WTC11 (cell line): ENCODE measurements at places on chromosomes 2 and 18. TPM values are rescaled to one million over a fixed set of nuclear protein-coding genes. Genes with fewer than 3 reads are reported as not detected.

Gene OTOF
- total RNA-seq: 0.05 to 0.26 TPM (median 0.07 TPM) in 3 replicates

Gene GKN2
- not detected in 3 replicates for total RNA-seq

Gene GLS
- total RNA-seq: 102 to 115 TPM (median 102 TPM) in 3 replicates

Gene KATNAL2
- 9.9 to 12.1 TPM (median 11.7 TPM) in 3 replicates for total RNA-seq

Gene VAMP5
- total RNA-seq: 6.3 to 7.4 TPM (median 7.0 TPM) in 3 replicates

Gene TMEM247
- total RNA-seq: not detected in 3 replicates

- H3K4me3 ChIP-seq: no peak overlapping the region
- H3K27me3 ChIP-seq: no peaks in the 10 kb centered on the region
- no peak overlapping the region for H3K27ac ChIP-seq
- H3K36me3 ChIP-seq: no peaks in the 10 kb centered on the region
Observed at GRCh38 chr2:140641163-140641562, 1489.7 kb downstream of the LRP1B start.

- H3K36me3 ChIP-seq: peaks cover 22% of the 10 kb centered on the region
- H3K27me3 ChIP-seq: no peaks in the 10 kb centered on the region; the same call in 1 of the 2 replicates
- peak; percentile 81 for DNase-seq
Observed at GRCh38 chr2:231198291-231199173, at the start of gene ARMC9. TSS of gene ARMC9 (plus strand) at chr2:231198631. CDS start at chr2:231206239, 7,608 bp downstream.

DNA sequence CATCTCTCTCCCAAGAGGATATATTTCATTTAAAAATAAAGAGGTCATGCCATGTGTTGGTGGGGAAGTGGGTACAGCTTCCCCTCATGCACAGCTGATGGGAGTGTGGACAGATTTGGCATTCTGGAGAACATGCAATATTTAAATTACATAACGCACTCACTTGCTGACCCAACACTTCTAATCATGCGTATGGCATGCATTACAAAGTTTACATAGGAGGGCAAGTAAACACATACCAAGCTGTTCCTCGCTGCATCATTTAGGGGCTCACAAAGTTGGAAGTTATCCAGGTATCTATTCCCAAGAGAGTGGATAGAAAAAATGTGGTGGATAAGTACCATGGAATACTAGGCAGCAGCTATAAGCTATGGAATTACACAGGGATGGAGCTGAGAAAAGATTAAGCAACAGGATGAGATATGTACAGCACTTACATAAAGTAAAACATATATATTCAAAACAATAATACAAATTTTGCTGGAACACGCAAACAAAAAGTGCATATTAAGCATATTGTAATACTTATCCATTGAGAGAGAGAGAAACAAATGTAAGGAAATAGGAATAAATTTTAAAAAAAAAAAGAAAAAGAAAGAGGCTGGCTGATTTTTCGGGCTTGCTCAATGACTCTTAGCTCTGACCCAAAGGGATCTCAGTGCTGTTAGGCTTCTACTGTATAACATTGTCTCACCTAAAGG lies 11.0 kb downstream of the CYP1B1 start:
- no peak overlapping the region for H3K27ac ChIP-seq
- no peaks in the 10 kb centered on the region for H3K36me3 ChIP-seq
- DNase-seq: no peak
- H3K4me1 ChIP-seq: 0 out of 2 replicates have a peak, but pooled peaks cover 3% of the 10 kb centered on the region
- no peaks in the 10 kb centered on the region for H3K27me3 ChIP-seq

DNA sequence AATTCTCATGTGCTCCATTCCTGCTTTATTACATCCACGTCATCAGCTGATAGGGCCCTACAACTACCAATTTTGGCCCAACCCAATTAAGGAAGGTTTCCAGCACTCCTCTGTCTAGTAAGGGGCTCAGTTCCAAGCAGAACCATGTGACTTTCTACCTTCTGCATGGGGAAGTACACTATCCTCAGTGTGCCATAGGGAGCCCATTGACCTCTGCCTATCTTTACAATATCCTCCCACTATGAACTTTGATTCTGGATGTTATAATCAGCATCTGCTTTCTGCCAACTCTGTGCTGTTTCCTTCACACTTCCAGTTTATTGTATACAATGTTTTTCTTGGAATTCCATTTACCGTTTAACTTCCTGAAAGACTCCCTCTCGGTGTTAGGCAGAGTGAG lies 53.9 kb upstream of the GCFC2 start:
- H3K27me3 ChIP-seq: no peaks in the 10 kb centered on the region
- no peaks in the 10 kb centered on the region for H3K36me3 ChIP-seq
- H3K4me3 ChIP-seq: no peak overlapping the region
- H3K27ac ChIP-seq: no peak overlapping the region
- no peak for DNase-seq

GRCh38 chr18:44411976-44412375 lies 268.7 kb upstream of the SETBP1 start:
- H3K27me3 ChIP-seq: no peaks in the 10 kb centered on the region
- DNase-seq: no peak
- H3K4me1 ChIP-seq: no peaks in the 10 kb centered on the region
- H3K36me3 ChIP-seq: no peaks in the 10 kb centered on the region
- H3K27ac ChIP-seq: no peak overlapping the region

- H3K4me1 ChIP-seq: peaks cover 71% of the 10 kb centered on the region
- H3K27me3 ChIP-seq: no peaks in the 10 kb centered on the region
- no peak overlapping the region for H3K4me3 ChIP-seq
- peak overlapping the region; percentile 70 for H3K27ac ChIP-seq
- DNase-seq: no peak
- no peaks in the 10 kb centered on the region for H3K36me3 ChIP-seq
Observed at GRCh38 chr2:239225371-239225851, 175.4 kb downstream of the HDAC4 start.

DNA sequence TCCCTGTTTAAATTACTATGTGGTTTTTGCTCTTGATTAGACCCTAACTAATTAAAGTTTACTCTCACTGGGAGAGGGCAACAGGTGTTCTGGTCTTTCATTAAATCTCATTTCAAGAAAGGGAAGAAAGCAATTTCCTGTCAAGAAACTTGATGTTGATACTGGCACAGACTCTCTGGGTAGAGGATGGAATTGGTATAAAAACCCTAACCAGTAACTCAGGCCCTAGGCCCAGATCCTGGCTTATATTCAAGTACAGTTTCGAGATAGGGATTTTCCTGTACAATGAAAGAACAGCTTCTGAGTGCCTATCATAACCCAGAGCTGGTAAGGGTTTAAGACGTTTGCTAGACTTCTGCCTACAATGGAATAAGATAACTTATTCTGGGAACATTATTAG lies 61.6 kb upstream of the ACYP2 start:
- peaks cover 3% of the 10 kb centered on the region; the same call in 1 of the 2 replicates for H3K27me3 ChIP-seq
- H3K4me1 ChIP-seq: no peaks in the 10 kb centered on the region
- peaks cover 19% of the 10 kb centered on the region for H3K36me3 ChIP-seq
- H3K27ac ChIP-seq: no peak overlapping the region
- no peak overlapping the region for H3K4me3 ChIP-seq

DNA sequence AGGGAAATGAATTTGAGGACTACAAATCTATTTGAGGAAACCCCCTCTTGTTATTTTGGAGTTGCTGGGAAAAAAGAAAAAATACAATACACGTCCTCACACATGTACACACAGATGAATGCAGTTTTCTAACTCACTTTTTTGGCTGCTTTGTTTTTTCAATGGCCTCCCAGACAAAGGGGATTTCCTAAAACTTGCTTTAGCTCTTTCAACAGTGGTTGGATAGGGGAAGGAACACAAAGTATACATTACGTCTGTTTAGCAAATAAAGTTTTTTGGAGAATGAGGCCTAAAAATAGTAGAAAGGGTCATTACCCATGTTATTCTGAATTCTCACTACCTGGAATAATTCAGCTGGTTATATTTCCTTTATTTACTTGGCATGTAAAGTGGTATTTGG lies 125.3 kb upstream of the ITGB6 start:
- H3K4me3 ChIP-seq: no peak overlapping the region
- H3K27me3 ChIP-seq: no peaks in the 10 kb centered on the region
- no peak for DNase-seq
- H3K36me3 ChIP-seq: no peaks in the 10 kb centered on the region
- no peak overlapping the region for H3K27ac ChIP-seq

DNA sequence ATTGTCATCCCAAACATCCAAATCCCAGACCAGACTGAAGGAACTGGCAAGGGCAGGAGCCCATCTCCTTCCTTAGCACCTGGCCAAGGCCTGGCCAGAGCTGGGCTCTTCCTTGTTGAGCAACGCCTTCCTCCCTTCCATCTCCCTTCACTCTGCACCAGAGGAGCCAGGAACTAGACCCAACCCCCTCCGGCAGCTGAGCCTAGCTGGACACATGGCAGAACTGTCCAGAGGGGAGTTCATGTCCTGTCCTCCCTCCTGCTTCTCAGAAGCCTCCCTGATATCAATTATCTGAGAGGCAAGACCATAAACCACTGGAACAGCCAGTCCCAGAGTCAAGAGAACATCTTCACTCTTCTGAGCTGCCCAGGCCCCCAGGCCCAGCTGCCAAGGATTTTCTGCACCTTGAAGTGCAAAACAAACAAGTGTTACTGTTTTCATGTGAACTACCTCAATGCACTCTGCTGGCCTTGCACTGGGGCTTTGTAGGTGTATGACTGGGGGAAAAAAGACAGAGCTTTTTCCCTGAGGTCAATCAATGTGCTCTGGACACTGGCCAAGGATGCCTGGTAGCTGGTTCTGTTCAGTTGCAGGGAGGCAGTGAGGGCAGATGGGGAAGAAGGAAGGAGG lies 107.6 kb upstream of the MSH6 start:
- no peak for DNase-seq
- H3K36me3 ChIP-seq: peaks cover 6% of the 10 kb centered on the region; the same call in 1 of the 2 replicates
- H3K4me1 ChIP-seq: peaks cover 19% of the 10 kb centered on the region
- no peak overlapping the region for H3K4me3 ChIP-seq

DNA sequence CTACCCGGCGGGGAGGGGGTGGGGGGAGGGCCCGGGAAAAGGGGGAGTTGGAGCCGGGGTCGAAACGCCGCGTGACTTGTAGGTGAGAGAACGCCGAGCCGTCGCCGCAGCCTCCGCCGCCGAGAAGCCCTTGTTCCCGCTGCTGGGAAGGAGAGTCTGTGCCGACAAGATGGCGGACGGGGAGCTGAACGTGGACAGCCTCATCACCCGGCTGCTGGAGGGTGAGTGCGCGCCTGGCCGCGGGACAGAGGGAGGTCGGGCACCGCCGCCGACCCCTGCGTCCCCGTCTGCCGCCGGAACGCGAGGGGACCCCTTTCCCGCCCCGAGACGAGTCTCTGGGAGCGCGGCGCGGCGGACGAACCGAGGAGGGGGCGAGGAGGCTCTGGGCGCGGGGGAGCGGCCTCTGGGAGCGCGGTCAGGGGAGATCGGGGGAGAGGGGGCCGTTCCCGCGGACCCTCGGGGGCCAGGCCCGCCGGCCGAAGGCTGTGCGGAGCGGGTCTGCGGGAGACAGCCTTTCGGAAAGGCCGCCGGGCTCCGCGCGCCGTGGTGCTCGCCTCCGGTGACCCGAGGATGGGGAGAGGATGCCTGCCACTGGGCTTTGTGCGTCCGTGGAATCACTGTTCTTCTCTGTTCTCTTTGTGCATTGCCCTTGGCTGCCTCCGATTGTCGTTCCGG lies 463 bp downstream of the PPP1CB start:
- DNase-seq: peak; percentile 74
- no peaks in the 10 kb centered on the region for H3K27me3 ChIP-seq
- peak overlapping the region; percentile 97 for H3K4me3 ChIP-seq
- peaks cover 4% of the 10 kb centered on the region; the same call in 1 of the 2 replicates for H3K36me3 ChIP-seq
- H3K27ac ChIP-seq: peak overlapping the region; percentile 97

- H3K4me1 ChIP-seq: peaks cover 4% of the 10 kb centered on the region; the same call in 1 of the 2 replicates
- H3K36me3 ChIP-seq: peaks cover 14% of the 10 kb centered on the region
- DNase-seq: no peak
- no peak overlapping the region for H3K4me3 ChIP-seq
- H3K27ac ChIP-seq: no peak overlapping the region
Observed at GRCh38 chr2:238387332-238387731, 39.4 kb upstream of the ASB1 start.

DNA sequence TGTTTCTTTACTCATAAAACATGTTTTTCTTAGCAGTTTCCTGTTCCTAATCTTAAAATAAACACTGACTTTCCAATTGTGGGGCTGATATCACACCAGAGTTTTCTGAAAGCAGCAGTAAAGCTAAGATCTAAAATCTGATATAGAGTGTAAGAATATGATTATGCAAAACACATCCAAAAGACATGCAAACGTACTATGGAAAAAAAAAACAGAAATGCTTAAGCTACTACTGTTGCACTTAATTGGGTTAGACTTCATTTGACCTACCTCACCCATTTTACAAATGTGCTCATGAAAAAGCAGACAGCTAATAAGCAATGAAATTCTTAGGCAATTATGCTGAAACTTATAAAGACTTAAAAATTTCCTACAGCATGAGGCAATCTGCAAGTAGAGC lies 10.5 kb downstream of the CYTIP start:
- no peak overlapping the region for H3K4me3 ChIP-seq
- no peaks in the 10 kb centered on the region for H3K27me3 ChIP-seq
- H3K4me1 ChIP-seq: peaks cover 9% of the 10 kb centered on the region
- no peak for DNase-seq
- H3K27ac ChIP-seq: no peak overlapping the region

- H3K27ac ChIP-seq: no peak overlapping the region
- no peak overlapping the region for H3K4me3 ChIP-seq
- no peaks in the 10 kb centered on the region for H3K36me3 ChIP-seq
- H3K4me1 ChIP-seq: peaks cover 4% of the 10 kb centered on the region
- no peaks in the 10 kb centered on the region; the same call in 1 of the 2 replicates for H3K27me3 ChIP-seq
Observed at GRCh38 chr18:26722565-26722931, 143.0 kb downstream of the AQP4 start.

DNA sequence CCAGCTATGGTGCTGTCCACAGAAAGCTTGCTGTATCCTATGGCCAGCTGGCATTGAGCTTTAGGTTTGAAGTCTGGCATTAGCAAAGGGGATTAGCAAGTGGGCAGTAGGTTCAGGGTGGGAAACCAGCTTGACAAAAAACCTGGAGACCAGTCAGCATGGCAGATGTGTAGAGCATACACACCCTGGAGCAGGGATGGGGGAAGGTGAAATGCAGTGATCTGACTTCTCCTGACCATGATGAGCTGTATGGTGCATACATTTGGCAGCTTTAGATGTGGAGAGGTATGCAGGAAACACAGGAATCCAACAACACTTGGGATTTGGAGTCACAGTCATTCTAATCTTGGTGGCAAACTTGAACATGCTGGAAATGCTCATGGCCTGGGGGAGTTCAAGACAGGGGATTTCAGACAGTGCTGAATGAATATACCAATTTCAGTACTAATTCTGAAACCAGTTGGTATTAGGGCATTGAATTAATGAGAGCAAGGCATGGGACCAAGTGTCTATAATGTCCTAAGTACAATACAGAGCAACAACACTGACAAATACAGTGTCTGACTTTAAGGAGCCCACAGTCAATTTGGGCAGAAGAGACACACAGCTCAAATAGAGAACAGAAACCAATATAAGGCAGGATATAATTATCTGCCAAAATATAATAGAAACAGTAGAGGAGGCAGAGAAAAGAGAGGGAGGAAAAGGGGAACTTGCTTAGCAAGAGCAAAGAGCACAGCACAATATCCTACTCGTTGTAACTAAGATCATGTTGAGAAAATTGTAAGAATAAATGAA lies 11.8 kb downstream of the ARHGAP15 start:
- H3K4me3 ChIP-seq: no peak overlapping the region
- H3K27me3 ChIP-seq: no peaks in the 10 kb centered on the region
- H3K4me1 ChIP-seq: no peaks in the 10 kb centered on the region
- no peak overlapping the region for H3K27ac ChIP-seq

GRCh38 chr2:227360351-227360750 lies 18.8 kb downstream of the TM4SF20 start:
- 0 out of 2 replicates have a peak overlapping the region, but pooled peaks have one; percentile 39 for H3K27ac ChIP-seq
- no peaks in the 10 kb centered on the region for H3K27me3 ChIP-seq
- H3K4me3 ChIP-seq: no peak overlapping the region
- H3K36me3 ChIP-seq: peaks cover 24% of the 10 kb centered on the region
- no peaks in the 10 kb centered on the region for H3K4me1 ChIP-seq
